GM10248 (cell line): ENCODE measurements at places on chromosomes 12 and 14.

- no peak for DNase-seq
Measured at GRCh38 chr12:111425655-111426054, 19.9 kb downstream of the SH2B3 start.

DNA sequence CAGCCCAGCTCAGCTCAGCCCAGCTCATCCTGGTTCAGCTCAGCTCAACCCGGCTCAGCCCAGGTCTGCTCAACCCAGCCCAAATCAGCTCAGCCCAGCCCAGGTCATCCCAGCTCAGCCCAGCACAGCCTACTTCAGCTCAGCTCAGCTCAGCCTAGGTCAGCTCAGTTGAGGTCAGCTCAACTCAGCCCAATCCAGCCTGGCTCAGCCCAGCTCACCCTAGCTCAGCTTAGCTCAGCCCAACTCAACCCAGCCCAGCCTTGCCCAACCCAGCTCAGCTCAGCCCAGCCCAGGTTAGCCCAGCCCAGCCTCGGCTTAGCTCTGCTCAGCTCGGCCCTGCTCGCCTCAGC, 332.3 kb downstream of the TMEM121 start:
- no peak for DNase-seq

DNA sequence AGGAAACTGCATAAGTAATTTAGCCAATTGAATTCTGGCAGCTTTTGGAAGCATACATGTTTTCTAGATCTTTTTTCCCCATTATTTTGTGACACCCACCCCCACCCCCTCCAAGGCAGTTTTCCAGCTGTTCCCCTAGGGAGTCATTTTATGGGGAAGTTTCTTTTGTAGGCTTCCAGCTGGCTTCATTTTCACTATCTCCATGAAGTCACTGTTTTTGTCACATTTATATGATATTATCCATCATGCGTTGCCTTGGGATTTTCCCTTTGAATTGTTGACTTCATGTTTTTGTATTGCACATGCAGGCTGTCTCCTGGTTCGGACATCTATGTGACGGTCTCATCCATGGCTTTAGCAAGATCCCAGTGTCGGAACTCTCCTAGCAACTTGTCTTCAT, 233.6 kb upstream of the RGS6 start:
- no peak for DNase-seq

GRCh38 chr14:34956931-34957330, 25.9 kb upstream of the SRP54 start:
- DNase-seq = no peak

DNA sequence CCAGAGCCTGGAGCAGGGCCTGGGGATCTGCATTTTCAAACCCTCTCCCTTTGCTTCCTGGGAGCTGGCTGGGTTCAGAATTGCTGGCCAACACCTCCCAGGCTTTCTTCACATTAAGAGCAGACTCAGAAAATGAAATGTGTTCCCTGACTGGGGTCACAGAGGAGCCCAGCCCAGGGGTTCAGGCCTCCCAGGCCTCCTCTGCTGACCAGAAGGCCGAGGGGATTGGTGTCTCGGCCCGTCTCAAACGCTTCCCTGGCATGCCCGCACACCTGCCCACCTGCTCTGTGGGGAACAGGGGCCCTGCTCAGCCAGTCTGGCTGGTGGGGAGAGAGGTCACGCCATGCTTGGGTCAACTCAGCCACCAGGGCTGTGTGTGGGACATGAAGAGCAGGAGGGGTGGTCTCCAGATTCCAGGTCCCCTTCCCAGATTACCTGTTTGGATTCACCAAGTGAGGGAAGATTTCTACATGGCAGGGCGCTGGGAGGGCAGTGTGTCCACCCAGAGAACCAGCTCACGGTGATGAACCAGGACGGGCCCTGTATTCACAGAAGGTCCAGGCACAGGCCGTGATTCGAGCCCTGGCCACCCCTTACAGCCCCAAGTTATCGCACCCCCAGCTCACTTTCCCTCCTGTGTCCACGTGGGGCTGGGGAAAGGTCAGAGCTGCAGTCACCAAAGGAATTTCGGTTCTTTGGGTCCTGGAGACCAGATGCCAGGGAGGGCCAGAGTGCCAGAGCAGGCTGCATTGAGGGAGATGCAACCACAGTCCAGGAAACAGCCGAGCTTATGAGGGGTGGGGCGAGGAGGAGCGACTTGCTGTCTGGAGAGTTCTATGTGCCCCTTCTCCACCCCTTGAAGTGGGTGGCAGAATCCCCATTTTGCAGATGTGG, 55.2 kb upstream of the RIN3 start:
- no peak for DNase-seq

DNA sequence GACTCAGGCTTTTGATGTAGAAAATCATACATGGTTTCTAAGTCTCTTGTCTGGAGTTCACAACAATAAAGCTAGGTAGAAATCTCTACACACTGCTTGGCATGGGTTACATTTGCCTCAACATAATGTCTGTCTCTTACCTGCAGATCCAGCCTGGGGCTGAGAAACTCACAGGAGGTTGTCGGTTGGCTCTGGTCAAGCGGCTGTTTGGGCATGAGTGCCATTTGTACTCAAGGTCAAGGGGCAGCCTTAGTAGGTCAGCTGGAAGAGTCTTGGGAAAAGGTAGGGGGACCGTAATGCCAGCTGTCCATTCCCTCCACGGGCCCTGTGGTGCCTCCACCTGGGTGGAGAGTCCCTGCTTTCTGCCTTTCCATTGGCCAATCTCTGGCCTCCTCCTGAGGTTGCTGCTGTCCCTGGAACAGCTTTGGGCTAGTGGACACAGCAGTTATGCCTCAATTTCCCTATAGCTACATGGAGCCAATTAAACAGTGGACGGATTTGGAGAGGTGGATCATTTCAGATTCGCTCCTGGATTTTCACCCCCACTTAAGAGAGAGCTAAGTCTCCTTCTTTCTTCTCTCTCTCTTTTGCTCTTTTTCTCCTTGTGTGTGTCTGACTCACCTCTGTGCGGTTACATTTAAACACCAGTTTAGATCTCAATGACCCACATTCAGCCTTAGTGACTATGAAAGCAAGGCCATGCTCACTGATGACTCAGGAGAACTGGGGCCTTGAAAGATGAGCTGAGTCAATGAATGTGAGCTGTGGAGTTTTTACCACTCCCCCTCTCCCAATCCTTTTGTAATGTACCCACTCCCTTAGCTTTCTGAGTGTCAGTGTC, 132.8 kb upstream of the HIF1A start:
- DNase-seq = no peak

DNA sequence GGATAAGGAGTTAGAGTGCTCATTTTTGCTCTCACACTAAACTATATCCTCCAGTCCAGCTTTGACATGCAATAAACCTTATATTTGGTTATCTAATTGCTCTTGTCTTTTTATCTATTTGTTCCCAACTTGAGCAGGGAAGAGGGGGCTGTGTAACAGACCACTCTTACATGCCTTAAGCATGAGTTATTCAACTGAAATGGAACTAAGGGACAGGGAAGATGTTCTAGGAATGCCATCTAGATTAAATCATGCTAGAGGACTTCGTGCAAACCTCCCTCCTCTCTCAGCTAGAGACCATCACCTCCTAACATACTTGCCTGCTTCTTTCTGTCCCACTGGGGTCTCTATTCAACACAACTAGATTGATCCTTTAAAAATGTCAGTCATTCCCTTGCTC, 20.6 kb downstream of the SPX start:
- DNase-seq = no peak

DNA sequence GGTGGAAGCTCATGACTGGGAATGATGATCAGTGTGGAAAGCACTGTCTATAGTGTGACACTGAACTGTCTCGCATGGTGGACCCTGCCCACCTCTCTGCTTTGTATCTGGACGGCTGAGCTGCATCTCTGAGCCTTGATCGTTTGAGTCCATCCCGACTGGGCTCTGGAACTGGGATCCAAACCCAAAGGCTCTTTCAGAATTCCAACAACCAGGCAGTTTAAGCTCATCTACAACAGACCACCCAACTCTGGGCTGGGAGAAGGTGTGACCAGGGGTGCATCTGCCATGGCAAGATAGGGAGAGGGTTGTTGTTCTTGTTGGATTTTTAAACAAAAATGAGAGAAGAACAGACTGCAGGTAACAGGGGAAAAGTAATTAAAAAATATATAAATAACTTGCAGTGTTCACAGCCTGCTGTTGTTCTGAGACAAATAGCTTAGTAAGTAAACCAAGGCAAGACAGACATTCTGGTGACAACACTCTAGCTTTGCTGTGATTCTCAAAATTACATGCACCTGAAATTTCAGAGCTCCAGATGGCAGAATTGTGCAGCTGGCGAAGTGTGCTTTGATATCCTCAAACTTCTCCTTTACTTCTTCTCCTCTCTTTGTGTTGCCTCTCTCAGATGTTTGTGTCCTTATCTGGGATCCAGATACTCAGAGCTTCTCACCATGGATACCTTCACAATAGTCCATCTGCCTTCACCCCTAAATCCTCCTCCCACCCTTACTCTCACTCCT, 209.6 kb downstream of the EMP1 start:
- DNase-seq = no peak

DNA sequence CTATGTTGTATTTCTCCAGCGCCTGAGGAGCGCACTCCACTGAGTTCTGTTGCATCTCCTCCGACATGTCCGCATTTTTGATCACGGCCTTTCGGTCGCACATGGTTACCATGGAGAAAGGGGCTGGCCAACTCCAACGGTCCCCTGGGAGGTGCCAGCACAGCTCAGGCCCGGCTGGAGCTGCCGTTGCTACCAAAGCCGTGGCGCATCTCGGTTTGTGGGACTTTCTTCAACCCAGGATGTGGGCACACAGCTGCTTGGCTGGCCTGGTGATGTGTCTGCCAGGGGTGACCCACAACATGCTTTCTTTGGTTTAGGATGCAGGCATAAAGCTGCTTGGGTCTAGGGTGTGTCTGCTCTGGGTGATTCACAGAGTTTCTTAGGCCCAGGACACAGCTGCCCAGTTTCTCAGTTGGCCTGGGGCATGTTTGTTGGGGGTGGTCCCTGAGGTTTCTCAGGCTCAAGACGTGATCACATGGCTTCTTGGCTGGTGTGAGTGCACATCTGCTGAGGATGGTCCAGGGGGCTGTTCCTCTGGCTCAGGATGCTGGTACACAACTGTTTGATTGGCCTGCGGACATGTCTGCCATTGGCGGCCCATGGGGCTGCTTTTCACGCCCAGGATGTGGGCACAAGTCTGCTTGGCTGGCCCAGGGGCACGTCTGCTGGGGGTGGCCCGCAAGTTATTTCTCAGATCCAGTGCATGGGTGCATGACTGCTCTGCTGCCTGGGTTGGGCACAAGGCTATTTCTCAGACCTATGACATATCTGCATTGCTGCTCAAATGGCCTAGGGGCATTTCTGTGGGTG, 25.9 kb upstream of the GTF2A1 start:
- DNase-seq = no peak

DNA sequence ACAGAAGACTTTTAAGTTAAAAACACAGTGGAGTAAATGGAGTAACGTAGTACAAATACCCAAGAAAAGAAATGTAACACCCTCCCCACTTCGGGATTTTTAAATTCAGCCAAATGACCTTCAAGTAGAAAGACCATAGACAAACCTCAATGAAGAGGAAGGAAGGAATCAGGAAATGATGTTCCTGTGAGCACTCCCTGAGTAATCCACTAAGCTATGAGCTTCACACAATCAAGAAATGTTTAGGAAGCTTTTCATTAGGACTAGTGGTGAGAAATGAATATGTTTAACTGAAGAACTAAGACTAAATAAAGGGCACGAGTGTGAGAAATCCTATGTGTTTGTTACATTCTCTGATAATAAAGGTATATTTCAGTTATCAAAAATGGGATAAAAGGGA, 10.1 kb downstream of the TCL1A start:
- no peak for DNase-seq

GRCh38 chr12:92288561-92288960, 142.9 kb upstream of the BTG1 start:
- DNase-seq = no peak

GRCh38 chr14:32259368-32260013, 56.4 kb upstream of the RNU6-8 start:
- DNase-seq = peak; percentile 42

DNA sequence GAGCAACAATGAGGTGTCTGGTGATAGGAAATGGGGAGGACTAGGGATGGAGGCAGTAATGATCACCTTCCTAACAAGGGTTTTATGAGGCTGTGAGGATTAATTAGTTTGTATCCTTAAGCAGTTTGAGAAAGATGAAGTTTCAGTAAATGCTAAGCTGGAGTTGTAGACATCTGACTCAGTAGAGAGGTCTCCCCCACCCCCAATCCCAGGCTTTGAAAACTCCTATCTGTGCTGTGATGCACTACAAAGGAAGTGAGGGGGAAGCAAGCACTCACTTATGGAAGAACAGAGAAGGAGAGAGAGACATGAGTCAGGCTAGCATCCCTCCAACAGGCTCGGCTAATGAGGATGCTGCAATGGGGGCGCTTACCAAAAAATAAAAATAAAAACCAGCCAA, 5.5 kb upstream of the BCL11B start:
- DNase-seq = no peak

DNA sequence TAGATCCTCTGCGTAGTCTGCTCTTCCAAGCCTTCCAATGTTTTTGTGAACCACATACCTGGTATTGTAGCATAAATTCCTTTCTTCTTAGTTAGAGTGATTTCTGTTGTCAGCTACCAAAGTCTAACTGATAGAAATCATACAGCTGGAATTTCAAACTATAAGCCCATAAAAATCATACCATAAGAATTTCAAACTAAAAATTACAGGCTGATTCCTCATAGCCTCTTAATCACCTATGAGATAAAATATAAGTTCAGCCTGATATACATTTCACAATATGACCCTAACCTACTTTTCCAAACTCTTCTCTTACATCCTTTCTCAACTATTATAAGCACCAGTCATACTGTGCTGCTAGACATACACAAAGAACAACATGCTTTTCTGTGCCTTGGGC, 64.8 kb downstream of the PTHLH start:
- DNase-seq = no peak

GRCh38 chr12:45987340-45987727, 3.0 kb downstream of the SCAF11 start:
- DNase-seq = no peak

- DNase-seq = no peak
Measured at GRCh38 chr12:132319359-132319950, 9.9 kb downstream of the GALNT9 start.

DNA sequence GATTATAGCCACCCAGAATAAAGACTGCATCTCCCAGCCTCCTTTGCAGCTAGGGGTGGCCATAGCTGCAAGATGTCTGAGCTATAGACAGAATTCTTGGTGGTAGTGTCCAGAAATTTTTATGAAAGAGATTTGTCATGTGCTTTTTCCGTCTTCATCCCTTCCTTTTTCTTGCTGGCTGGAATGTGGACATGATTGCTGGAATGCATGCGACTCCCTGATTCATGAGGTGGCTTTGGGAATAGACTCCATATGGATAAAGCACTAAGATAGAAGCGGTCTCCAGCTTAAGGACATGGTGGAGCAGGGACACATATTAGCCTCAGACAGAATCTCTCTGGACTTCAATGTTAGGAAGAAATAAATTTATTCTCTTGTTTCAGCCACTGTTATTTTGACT, 10.0 kb upstream of the HSPB8 start:
- no peak for DNase-seq

DNA sequence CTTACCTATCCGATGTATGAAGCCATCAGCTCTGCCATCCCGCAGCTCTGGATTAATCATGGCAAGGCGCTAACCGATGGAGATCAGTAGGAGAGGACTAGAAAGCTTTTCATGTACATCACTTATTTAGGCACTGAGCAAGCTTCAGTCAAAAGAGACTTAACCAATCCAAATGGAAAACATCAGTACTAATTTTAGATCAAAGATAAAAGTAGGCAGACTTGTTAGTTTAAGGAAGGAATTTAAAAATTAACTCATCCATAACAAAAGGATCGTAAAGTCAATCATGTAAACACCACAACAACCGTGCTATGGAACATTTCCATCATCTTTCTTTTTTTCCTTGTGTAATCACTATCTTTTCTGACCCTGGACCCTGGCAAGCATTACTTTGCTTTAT, at the start of gene CLEC2A:
Gene CLEC2A (minus strand): TSS at position 101 of the 400 bp plus-strand sequence. CDS start 41 bp downstream, at position 60.
- no peak for DNase-seq

- no peak for DNase-seq
Measured at GRCh38 chr12:98222135-98222534, 293.3 kb upstream of the TMPO start.
